ENCODE measurements at places on chromosomes 6 and 20.

DNA sequence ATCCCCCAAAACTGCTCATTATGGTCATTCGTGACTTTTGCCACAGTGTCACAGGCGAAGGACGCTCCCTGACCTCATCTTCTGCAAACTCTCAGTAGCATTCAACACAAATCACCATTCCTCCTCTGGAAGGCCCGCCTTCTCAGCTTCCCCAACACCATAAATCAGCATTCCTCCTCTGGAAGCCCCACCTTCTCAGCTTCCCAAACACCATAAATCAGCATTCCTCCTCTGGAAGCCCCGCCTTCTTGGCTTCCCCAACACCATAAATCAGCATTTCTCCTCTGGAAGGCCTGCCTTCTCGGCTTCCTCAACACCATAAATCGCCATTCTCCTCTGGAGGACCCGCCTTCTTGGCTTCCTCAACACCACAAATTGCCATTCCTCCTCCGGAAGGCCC is 288.0 kb upstream of the AGPAT4 start:
- DNase-seq = no peak

DNA sequence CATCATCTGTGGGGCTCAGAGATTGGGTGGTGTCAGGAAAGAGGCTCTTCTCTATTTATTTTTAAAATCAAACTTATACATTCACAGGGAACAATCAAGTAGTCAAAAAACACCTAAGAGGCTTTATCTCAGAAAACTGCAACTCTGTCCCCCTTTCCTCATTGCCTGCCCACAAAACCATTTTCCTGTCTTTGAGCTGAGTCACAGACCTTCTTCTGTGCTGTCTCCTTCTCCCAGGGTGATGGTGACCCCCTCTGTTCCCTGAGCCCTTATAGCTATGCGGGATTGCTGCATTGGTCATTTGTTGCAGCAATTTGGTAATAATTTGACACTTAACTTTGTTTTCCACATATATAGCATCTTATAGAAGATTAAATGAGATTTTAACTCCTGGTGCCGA is 195.2 kb upstream of the PROKR2 start:
- no peak for DNase-seq

GRCh38 chr6:80477591-80477990 is 371.1 kb downstream of the BCKDHB start:
- no peak for DNase-seq

DNA sequence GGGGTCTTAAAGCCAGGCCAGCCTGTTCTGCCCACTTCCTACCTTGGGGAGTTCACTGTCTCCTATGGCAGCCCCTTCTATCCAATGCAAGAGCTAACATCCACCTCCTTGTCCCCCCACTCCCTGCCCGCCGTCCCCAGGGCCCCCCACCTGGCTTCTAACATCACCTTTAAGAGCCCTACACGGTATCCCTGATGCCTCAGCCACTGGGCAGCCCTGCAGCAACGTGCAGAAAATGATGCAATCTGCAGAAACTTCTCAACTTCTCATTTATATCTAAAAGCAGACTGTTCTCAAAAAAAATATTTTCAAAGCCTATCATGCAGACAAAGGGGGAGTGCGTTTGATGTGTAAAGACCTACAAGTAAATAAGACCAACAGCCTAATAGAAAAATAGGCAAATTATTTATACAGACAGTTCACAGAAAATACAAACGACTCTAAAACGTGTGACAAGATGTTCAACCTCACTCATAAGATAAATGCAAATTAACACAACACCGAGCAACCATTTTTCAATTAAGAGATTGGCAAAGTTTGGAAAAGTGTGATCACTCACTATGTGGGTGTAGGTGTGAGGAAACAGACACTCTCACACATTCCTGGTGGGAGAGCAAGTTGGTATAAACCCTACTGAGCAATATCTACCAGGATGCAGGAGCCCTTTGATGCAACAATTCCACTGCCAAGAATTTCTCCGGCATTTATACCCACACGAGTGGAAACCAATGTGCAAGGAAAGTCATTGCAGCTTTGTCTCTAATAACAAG is 15.1 kb upstream of the HCK start:
- DNase-seq = no peak

- DNase-seq = no peak
These were observed 54.8 kb upstream of the SPDEF start for GRCh38 chr6:34610819-34611477.

- no peak for DNase-seq
These were observed 12.1 kb downstream of the TJAP1 start for GRCh38 chr6:43489277-43490072.

DNA sequence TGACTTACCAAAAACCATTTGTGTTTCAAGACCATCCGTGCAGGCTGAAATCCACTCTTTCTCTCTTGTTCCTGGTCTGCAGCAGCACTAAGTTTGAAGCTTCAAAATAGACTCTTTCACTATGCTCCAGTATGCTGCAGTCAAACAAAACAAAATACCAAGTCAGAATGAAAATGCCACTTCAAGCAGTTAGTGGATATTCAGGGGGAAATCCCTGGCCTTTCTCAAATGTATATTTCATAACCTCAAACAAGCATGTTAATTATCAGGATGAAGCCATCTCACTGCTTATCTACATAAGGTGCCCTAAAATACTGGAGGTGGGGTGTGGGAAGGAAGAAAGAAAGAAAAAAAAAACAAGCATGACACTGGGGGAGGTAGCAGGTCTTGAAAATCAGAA is 103.5 kb downstream of the ATXN1 start:
- DNase-seq = no peak

- no peak for DNase-seq
These were observed 10.9 kb downstream of the IL20RA start for GRCh38 chr6:137033828-137034227.

DNA sequence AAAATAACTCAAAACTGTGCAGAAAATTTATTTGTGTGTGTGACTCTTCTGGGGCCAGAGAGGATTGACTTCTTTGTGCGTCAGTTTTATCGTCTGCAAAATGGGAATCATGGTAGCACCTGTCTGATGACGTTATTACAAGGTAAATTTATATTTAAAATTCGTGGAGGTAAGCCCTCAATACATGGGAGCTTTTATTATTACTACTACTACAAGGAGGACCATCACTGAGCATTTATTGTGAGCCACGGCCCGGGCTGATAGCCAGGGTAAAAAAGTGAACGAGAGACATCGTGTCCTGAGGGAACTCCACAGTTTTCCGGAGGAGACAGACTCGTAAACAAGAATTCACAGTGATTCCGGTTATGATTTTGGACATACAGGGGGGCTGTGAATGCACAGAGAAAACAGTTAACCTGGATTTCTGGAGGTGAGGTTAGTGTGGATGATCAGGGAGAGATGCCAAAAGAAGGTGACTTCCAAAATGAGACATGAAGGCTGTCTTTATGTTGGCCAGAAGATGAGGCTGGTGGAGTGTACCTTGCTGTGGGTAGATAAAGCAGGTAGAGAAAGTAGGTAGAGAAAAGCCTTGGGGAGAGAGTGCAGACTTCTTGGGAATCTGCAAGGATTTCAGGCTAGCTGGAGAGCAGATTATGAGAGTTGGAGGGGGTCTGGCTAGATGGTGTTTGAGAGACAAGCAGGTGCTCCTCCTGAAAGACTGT is 10.6 kb upstream of the SERINC3 start:
- DNase-seq = no peak

GRCh38 chr6:139983555-139984276 is 609.3 kb upstream of the CITED2 start:
- no peak for DNase-seq

- DNase-seq = no peak
These were observed 353.4 kb downstream of the PTPRT start for GRCh38 chr20:42836339-42836738.

GRCh38 chr6:113762641-113763040 is 94.5 kb upstream of the MARCKS start:
- no peak for DNase-seq
